ENCODE measurements at places on chromosomes 6 and 20.

DNA sequence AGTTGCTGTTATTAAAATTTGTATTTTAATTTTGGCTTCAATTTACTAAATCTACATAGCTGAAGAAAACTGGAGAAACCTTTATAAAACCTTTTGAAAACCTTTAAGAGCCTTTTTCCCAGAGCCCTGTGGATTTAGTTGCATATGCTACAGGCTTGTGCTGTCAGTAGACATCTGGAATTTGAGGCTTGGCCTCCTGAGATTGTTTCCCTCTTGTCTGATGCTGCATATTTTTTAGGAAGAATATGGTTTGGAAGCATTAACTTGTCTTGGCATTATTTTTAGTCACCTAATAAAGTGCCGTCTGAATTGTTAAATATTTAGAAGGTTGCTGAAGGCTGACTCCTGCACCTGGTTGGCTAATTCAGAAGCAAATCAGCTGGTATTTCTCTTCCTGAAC lies 369.4 kb downstream of the UTRN start:
- DNase-seq, result no peak

DNA sequence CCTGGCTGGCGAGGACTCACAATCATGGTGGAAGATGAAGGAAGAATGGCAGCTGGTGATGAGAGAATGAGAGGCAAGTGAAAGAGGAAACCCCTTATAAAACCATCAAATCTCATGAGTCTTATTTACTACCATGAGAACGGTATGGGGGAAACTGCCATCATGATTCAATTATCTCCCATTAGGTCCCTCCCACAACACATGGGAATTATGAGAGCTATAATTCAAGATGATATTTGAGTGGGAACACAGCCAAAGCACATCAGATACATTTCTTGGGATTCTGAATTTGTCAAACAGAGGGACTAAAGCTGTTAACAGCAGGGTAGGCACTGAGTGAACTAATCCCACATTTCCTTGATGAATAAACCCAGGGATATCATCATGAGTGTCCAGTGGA lies 116.2 kb upstream of the PLCB4 start:
- DNase-seq, result no peak

DNA sequence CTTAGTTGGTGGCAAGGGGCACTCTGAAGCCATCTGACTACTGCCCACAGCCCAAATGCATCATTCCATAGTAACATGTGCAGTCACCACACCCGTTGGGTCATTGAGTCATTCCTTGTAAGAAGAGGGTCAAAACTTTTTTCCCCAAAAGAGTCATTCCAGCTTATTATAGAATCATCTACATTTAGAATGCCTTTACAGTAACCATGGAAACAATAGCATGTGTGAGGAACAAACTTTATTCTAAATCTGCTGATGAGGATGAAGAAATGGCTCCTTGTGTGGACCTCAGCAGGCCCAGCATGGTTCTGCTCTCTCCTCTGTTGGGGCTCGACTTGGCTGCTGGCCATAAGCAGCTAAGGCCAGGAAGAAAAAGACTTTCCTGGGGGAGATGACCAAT lies 111.2 kb upstream of the PTPRT start:
- no peak for DNase-seq

- DNase-seq, result no peak
Observed at GRCh38 chr20:35276408-35276807, 1.5 kb downstream of the MMP24OS start.

DNA sequence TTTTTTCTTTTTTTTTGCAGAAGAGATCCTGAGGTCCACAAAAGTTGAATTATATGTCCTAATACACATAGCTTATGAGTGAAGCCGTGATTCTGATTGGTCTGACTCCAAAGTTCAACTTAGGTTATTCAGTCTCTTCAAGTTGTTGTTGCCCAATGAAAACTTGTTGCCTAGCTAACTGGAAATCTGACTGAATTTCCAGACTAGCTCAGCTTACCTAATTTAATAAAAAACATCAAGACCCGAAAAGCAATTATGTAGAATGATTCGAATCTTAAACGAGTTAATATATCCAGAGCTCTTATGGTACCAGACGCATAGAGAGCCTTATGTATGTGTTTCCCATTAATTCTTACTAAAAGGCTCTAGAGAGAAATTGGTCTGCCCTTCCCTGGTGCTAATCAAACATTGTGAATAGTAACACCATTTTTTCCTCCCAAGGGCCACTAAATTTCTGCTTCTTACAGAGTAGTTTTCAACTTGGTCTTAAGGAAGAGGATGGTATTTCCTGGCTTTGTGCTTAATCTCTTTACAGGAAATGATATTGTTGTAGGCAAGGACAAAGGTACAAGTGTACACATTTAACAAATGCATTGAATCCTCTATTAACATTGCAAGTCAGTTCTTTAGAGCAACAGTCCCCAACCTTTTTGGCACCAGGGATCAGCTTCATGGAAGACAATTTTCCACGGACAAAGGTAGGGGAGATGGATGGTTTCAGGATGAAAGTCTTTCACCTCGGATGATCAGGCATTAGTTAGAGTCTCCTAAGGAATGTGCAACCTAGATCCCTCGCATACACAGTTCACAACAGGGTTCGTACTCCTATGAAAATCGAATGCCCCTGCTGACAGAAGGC lies 107.9 kb downstream of the TSHZ2 start:
- DNase-seq, result no peak

DNA sequence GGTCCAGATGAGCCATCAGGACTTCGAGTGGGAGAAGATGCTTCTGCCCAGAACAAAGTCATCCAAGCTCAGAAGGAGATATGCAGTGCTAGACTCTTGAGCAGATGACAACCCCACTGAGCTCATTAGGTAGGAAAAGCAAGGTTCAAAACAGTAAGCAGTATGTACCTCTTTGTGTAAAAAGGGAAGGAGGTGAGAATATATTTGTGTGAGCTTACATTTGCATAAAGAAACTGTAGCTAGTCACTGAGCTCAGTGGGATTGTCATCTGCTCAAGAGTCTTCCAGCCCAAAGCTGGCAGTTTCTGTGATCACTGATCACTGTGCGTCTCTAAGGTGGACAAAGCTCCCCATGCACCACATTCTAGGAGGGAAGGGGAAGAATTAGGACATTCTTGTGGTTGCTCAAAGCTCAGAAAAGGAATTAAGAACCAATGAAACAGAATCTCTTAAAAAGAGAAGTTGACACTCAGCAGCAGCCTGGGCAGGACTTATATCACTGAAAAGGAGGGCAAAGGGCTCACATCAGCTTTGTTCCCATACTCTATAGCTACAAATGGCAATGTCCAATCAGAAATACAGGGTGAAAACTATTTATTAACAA lies 90.0 kb upstream of the MAFB start:
- no peak for DNase-seq

- DNase-seq, result no peak
Observed at GRCh38 chr6:39426073-39426456, 103.6 kb upstream of the KCNK16 start.

DNA sequence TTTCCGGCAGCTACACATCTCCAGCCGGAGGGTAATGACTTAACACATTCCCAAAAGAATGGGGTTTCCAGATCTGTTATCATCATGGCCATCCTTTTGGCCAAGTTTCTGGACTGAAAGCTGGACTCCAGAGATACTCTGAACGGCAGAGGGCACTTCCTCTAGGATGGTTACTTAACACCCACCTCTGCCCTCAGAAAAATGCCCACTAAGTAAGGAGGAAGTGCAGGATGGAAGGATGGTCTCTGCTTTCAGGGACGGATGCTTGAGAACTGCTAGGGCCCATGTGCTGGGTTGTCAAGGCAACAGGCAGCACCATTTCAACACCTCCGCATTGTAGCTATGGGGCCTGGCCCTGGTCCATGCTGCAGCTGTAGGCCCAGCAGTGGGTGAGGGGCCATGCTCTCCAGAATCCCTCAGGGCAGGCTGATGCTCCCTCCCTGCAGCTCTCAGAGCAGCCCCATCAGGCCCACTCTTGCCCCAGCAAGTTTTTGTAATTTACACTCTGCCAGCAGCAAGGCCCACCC lies 16.5 kb upstream of the TGM3 start:
- no peak for DNase-seq

DNA sequence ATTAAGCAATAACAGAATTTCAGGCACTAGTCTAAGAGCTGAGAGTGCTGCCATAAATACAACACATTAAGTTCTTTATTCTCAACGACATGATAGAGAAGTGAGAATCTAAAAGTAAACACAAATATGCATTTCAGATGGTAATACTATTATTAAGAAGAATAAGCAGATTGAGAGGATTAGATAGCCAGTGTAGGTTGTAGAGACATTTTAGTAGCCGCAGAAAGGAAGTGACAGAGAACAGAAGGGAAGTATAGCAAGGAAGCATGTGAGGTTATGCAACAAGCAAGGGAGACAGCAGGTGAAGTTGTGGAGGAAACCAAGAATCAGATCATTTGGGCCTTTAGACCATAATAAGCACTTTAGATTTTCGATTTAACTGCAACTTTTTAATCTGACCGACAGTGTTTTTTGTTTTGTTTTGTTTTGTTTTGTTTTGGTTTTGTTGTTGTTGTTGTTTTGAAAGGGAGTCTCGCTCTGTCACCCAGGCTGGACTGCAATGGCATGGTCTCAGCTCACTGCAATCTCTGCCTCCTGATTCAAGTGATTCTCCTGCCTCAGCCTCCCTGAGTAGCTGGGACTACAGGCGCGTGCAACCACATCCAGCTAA lies 737.0 kb upstream of the ADGRB3 start:
- DNase-seq, result no peak

- no peak for DNase-seq
Observed at GRCh38 chr20:25218492-25218891, 23.0 kb downstream of the ENTPD6 start.

DNA sequence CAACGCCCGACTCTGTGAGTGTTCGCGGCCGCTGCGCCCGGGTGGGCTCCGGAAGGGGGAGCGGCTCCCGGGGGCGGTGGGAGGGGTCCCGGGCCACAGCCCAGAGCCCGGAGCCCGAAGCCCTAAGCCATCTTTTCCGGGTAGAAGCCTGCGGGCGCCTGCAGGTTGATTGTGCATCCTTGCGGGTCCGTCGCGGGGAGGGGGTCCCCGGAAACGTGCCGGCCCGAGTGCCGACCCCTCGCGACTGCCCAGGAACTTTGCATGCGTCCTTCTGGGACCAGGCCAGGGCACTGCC lies 413 bp downstream of the PTPRA start:
- peak; percentile 40 for DNase-seq

DNA sequence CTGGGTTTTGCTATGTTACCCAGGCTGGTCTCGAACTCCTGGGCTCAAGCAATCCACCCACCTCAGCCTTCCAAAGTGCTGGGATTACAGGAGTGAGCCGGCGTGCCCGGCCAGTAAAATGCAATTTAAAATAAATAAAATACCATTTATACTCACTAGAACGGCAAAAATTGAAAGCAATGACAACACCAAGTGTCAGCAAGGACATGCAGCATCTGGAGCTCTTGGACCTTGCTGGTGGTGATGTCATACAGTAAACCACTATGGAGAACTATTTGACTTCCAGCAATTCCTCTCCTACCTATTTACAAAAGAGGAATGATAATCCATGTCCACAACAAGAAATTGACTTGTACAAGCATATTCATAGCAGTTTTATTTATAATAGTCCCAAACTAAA lies 105.7 kb upstream of the PHACTR1 start:
- DNase-seq, result no peak

DNA sequence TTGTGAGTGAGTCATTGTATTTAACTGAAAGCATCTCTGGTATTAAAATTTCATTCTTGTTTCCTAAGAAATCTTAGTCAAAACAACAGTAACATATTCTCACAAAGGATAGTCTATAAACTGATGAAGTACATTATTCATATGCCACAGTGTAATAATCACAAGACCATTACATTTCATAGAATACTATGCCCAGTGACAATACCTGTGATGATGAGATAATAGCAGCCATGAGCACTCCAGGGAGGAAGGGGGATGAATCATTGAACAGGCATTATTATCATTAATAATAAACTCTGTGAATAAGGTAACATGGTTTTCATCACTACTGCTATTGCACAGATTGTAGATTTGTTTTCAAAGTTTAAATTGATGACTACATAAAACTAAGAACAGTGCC lies 667.9 kb downstream of the EPM2A start:
- no peak for DNase-seq

Data from NCI-H1092 (cell line).